ENCODE measurements at places on chromosomes 1 and 21.
A peak's percentile ranks its signal among the peaks of the same experiment; 100 is the strongest.

DNA sequence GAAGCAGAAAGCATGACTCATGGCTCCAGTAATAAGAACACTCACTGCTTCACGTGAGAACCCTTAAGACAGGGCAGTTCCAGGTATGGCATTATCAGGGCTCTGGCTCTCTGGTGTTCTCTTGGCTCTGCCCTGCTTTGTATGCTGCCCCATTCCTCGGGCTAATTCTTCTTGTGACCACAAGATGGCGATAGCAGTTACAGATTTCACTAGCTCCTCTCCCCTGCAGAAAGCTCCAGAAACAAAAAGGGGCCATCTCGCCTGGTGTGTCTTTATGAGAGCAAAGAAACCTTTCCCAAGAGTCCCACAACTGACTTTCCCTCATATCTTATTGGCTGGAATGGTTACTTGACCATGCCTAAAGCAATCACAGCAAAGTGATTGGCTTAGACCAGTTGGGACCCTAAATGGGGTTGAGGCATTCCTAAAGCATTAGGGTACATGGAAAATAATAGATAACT, 60.1 kb downstream of the F3 start:
- peak; percentile 70 for DNase-seq

GRCh38 chr1:50129201-50129600, 20.5 kb downstream of the ELAVL4 start:
- no peak for DNase-seq

GRCh38 chr1:93207211-93207610, 26.7 kb downstream of the CCDC18 start:
- DNase-seq, result peak; percentile 21

DNA sequence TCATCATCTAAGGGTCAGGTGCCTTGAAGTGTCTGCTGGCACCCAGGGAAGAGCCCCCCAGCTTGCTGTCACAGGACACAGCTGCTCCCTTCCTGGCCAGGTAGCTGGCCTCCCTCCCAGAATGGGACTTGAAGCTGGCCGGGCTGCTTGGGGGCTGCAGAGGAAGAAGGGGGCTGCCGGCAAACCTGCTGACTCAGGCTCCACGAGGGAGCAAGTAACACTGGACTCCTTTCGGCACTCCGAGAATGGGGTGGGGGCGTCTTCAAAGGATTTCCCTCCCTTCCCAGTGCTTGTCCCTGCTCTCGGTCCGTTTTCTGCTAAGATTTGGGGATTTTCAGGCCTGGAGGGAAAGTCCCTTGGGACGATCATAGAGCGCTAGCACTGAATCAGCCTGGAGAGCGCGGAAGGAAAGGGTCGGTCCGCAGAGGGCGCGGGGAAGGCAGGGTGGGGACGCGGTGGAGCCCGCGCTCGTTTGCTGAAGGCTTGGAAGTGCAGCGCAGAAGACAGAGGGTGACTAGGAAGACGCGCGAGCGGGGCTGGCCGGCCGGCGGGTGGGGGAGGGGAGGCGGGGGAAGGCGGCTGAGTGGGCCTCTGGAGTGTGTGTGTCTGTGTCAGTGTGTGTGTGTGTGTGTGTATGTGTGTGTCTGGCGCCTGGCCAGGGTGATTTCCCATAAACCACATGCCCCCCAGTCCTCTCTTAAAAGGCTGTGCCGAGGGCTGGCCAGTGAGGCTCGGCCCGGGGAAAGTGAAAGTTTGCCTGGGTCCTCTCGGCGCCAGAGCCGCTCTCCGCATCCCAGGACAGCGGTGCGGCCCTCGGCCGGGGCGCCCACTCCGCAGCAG, at the start of gene CSF1:
TSS of gene CSF1 (plus strand) at position 727 of the 840 bp plus-strand sequence. CDS start 175 bp downstream, outside the sequence.
- peak; percentile 85 for DNase-seq

- peak; percentile 33 for DNase-seq
Observed at GRCh38 chr1:243343970-243344937, 88.4 kb downstream of the SDCCAG8 start.

GRCh38 chr1:13538832-13539231, 25.0 kb upstream of the LRRC38 start:
- DNase-seq, result no peak

DNA sequence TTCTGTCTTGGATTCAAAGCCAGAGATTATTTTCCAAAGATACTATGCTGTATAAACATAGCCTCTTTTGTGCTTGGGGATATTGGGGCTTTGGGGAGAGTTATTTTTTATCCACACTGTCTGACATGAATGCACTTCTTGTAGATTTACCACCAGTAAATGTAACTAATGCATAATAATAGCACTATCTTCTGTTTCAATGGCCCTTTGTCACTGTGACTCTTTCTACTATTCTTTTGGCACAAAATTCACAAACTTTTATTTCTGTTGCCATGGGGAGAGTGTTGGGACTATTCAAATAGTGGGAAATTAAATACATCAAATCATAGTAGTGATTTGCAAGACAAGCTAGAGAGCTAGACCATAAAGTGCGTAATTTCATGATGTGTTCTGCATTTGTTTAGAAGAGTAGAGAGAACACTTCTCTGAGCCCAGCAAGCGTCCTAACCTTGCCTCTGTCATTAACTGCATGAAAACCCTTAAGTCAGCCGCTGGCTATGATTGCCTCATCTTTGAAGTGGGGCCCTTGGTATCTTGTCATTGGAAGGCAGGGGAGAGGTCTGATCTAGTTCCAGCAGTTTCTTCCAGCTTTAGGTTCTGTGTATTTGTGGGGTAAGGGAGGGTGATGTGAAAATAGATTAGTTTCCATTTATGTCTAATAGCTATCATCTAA, 154.4 kb downstream of the HHAT start:
- no peak for DNase-seq

GRCh38 chr1:236953151-236953700, 51.0 kb downstream of the MT1HL1 start:
- no peak for DNase-seq

- peak; percentile 41 for DNase-seq
Observed at GRCh38 chr1:14980621-14981218, 172.8 kb upstream of the TMEM51 start.

- DNase-seq, result no peak
Observed at GRCh38 chr1:43549921-43550597, 19.4 kb downstream of the PTPRF start.

GRCh38 chr1:31976401-31976800, 37.3 kb upstream of the KHDRBS1 start:
- no peak for DNase-seq

DNA sequence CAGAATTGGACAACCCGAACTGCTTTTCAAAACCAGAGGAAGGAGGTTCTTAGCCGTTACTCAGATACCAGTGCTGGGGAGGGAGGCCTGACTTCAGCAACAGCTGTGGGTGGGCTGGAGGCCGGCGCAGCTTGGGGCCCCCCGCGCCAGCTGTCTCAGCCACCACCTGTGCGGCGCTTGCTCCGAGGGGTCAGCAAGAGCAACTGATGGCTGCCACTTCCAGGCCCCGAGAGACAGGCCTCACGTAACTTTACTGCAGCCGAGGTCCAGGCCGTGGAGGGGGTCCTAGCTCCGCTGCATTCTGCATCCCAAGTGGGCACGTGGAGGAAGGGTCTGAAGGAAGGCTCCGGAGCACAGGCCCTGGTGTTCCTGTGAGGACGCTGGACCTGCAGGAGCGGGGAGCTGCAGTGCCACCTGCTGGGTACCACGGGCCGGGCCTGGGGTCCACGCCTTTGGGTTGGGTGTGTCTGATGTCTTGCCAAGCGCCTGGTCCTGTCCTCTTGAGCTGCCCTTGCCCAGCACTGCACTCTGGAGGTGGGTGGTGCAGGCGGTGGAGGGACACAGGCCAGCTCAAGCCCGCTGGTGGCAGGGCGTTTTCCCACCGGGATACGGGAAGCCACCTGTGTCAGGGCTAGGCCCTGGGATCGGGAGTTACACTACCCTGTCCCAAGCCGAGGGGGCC, 9.8 kb downstream of the THAP3 start:
- DNase-seq, result peak; percentile 39

DNA sequence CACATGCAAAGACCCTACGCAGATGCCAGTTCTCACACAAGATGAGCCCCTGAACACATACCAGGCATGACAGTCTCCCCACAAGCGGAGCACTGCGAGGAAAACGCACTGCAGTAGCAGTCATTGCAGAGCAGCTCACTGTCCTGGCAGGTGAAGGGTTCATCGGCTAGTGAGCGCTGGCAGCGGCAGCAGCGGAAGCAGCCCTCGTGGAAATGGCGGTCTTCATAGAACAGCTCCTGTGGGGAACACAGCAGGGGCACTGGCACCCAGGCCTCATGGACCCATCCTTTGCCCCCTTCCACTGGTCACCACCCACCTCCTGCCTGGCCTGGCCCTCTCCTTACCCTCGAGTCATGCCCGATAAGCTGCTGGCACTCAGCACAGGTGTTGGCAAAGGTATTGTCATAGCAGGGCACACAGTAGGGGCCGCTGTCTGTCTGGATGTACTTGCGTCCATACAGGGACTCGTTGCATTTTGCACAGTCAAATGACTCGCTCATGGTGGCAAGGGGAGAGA, 6.3 kb downstream of the FHL3 start:
- DNase-seq, result no peak

DNA sequence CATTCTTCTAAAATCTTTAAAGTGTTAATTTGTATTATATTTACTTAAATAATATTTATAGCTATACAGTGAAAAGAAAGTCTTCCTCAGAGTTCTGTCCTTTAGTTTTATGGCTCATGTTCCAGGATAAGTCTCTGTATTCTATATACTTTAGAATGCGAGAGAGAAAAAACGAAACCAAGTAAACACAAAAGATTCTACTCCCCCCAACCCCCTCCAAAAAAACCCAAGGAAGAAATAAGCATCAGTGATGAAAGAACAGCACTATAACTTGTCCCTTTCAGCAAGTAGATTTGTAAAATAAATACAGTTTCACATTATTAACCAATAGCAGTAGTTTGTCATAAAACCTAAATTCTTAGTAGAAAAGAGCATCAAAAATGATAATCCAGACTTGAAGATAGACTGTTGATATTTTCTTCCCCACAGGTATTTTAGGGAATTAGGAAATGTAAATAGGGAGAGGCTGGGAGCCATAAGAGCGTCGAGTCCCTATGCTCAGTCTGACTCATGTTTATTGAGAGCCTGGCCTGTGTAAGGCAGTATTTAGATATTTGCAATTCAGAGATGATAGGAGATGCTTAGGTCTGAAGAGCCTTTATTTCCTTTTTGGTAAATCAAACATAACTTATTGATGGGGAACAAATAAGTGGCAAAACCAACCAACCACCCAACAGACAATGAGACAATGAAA, 35.5 kb downstream of the CDC14A start:
- peak; percentile 40 for DNase-seq

DNA sequence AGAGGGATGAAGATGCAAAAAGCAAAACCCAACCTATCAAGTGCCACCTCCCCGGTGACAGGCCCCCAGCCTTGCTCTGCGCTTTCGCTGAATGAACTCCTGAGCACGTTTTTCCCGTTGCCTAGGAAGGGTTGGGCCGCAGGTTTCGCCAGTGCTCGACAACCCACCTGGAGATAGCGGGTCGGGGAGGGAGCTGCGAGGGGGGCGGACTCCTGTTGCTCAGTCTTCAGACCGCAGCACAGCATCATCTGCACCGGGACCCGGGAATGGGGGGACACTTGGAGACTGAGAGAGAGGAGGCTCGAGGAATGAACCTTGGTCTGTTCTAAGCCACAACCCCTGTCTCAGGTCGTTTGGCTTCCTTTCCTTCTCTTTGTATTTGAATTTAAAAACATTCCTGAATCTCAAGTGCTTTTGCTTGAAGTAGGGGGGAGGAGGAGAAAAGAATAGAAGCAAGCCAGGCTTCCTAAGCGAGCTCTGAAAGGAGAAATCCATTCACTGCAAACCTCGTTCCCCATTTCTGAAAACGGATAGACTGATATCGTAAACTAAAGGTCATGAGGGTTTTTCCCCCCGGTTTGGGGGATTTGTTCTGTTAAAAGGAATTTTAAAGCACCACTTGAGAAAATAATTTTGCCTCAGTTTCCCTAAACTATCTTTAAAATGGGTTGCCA, 1.2 kb downstream of the AK5 start:
- peak; percentile 4 for DNase-seq

DNA sequence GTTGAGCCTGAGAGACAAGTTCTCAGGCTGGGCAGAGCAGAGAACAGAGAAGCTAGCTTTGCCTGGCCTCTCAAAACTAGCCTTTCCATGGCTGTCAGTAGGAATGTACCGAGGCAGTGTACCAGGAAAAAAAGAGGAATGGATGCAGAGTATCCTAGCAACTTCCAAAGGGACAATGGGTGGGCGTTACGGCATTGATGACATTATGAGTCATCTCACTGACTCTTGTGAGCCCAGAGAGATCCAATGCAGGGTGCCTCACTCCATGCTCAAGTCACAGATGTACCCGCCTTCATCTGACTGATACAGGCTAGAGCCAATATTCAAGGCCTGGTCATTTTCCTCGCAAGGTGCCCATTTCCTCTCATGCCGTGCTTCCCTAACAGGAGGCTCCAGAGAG, 51.4 kb upstream of the C8B start:
- no peak for DNase-seq

GRCh38 chr1:12095452-12096263, 32.6 kb downstream of the TNFRSF8 start:
- peak; percentile 46 for DNase-seq
